ENCODE measurements at places on chromosomes 1 and 21. TPM values are rescaled to one million over a fixed set of nuclear protein-coding genes. Genes with fewer than 3 reads are reported as not detected.

DNA sequence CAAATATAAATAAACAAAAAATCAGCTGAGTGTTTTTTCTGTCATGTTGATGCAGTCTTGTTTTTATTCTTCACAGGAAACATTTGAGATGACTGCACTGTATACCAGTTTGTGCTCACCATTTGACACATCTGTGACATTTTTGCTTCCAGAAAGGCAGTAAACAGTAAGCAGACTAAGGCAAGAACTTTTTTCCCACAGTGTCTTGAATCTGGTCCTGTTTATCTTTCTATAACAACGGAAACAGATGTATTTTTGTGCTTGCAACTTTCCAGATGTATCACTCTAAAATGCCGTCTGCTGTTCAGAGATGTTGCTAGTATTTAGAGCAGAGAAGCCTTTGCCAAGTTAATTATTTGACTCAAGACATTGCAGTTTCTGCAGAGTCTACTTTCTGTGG is 105.5 kb downstream of the ZC3H11B start:
- no peaks in the 10 kb centered on the region for H3K27me3 ChIP-seq
- DNase-seq: peak; percentile 94
- H3K4me3 ChIP-seq: no peak overlapping the region
- H3K36me3 ChIP-seq: no peaks in the 10 kb centered on the region

DNA sequence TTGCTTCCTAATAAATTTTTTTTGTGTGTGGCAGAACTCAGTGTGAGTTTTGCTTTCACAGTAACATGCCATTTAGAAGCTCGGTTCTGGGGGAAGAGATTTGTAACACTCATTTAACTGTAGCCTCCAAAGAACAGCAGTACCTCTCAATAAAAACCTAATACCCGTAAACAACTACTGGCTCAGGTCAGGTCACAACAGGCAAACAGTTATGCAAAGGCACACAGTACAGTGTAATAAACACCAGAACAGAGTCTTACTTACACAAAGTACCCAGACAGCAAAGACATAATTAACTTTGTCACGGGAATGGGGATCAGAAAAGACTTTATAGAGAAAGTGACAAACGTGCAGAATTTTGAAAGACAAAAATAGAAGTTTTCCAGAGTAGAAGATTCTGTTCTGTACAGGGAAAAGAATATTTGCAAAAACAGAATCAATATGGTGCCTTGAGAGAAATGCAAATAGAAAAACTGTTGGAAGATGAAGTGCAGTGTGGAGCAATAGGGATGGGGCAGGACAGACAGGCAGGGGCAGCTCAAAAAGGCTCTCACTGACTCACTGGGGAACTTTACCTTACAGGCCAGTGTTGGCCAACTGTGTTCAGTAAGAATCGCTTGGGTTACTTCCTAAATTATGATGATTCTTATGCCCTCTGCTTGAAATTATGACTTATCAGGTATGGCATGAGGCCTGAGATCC is 38.8 kb downstream of the EGLN1 start:
- H3K27ac ChIP-seq: no peak overlapping the region
- DNase-seq: no peak
- no peak overlapping the region for H3K4me3 ChIP-seq
- no peaks in the 10 kb centered on the region for H3K36me3 ChIP-seq
- H3K4me1 ChIP-seq: peaks cover 55% of the 10 kb centered on the region

DNA sequence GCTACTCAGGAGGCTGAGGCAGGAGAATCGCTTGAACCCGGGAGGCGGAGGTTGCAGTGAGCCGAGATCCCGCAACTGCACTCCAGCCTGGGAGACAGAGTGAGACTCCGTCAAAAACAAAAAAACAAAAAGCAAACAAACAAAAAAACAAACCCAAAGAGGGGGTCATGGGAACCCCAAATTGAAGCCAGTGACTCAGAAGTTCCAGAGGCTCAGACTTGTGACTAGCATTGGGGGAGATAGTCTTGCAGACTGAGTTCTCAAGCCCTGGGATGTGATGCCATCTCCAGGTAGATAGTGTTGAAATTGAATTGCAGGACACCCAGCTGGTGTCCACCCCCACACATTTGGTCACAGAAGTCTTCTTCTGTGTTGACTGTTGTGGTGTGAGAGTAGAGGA is 24.9 kb upstream of the ENO1 start:
- peak overlapping the region; percentile 62 for H3K27ac ChIP-seq
- no peaks in the 10 kb centered on the region for H3K36me3 ChIP-seq
- H3K27me3 ChIP-seq: no peaks in the 10 kb centered on the region

DNA sequence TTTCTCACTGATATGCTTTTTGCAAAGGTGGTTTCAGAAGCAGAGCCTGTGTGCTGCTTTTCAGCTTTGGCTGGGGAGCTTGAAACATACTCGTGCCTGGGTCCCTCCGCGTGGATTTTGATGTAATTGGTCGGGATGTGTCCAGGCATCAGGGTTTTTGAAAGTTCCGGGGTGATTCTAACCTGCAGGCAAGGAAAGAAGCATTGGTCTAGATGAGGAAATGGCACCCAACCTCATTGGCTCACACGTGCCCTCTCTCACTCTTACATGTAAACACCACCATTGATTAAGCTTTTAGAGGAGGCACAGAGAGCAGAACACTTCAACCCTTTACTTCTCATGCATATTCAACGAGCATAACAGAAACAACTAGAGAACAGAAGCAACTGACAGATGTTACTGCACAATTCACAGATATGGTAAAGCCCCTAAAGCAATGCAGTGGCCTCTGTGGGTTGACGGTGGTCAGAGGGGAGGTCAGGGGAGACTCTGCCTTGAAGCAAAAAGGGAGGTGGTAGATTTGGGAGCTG is 112.1 kb downstream of the TLR5 start:
- H3K4me1 ChIP-seq: no peaks in the 10 kb centered on the region
- no peak overlapping the region for H3K27ac ChIP-seq
- no peak for DNase-seq

GRCh38 chr1:206705726-206706297 is 21.1 kb downstream of the MAPKAPK2 start:
- H3K27ac ChIP-seq: peak overlapping the region; percentile 80
- no peaks in the 10 kb centered on the region for H3K27me3 ChIP-seq

DNA sequence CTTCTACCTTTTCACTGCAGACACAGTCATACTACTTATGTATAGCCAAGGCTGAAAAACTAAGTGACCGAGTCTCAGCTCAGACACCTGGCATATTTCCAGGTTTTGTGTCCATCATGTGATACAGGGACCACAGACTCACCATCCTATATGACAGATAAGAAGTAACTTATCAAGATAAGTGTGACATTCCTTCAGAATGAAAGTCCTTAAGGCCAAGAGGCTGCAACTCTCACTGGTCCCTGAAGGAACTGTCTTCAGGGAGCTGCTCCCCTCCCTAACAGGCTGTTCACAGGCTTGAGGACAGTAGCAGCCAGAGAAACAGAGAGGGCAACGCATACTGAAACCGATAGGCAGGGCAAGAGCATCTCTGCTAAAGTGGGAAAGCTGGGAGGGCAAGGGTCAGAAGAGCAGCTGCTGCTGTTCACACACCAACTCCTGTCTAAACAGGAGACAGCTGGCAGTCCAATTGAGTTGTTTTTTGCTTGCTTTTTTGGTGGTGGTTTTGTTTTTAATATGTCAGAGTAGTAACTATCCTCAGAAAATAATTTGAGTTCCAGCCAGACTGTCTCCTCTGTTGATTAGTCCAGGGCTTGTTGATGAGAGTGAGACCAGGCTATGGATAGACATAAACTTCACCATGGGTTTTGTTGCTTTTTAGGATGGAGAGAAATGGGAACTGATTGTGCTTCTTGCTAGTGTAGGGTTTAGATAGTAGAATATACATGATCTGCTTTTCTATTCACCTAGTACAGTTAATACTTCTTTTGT is 67.7 kb downstream of the MACF1 start:
- no peaks in the 10 kb centered on the region for H3K27me3 ChIP-seq
- H3K4me3 ChIP-seq: no peak overlapping the region
- H3K27ac ChIP-seq: peak overlapping the region; percentile 40
- H3K36me3 ChIP-seq: no peaks in the 10 kb centered on the region

DNA sequence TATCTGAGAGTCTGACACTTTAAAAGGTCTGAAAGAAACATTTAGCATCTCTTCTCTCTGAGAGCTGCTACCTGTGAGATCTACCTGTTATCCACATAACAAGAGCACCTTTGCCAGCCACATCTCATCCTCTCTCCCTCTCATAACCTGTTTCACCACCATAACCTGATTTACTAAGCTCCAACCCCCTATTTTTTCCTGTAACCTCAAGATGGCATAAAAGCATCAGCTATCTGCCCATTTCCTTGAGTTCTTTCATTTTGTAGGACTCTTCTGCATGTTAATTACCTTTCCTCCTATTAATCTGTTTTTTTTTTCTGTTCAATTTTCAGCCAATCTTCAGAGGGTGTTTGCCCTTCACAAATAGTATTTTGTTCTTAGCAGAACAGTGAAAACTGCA is 136.5 kb upstream of the KCNK1 start:
- H3K27ac ChIP-seq: no peak overlapping the region
- no peak overlapping the region for H3K4me3 ChIP-seq
- DNase-seq: no peak
- H3K27me3 ChIP-seq: no peaks in the 10 kb centered on the region

DNA sequence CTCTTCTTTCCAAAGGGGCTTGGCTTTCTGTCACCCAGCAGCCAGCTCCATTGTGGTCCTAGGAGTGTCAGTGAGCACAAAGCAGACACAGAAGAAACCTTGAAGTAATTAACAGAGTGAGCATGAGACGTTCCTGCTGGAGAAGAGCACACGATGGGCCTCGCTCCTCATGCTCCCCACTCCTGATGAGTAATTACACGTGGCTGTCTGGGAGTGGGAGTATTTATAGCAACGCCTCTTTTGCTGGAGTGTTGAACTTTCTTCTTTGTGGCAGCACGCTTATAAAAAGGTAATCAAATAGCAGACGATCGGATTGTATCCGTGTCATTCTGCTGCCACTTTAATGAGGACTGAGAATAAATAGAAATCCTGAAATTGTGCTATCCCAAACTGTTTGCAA is 185.8 kb downstream of the CAMTA1 start:
- H3K27ac ChIP-seq: no peak overlapping the region
- H3K36me3 ChIP-seq: no peaks in the 10 kb centered on the region
- no peaks in the 10 kb centered on the region for H3K27me3 ChIP-seq
- peaks cover 22% of the 10 kb centered on the region for H3K4me1 ChIP-seq
- H3K4me3 ChIP-seq: no peak overlapping the region

GRCh38 chr1:234843946-234844345 is 234.0 kb upstream of the IRF2BP2 start:
- H3K27ac ChIP-seq: no peak overlapping the region
- no peak for DNase-seq
- H3K27me3 ChIP-seq: no peaks in the 10 kb centered on the region
- no peaks in the 10 kb centered on the region for H3K36me3 ChIP-seq
- H3K4me3 ChIP-seq: no peak overlapping the region

- no peak overlapping the region for H3K27ac ChIP-seq
- H3K4me1 ChIP-seq: no peaks in the 10 kb centered on the region
- no peak overlapping the region for H3K4me3 ChIP-seq
- H3K27me3 ChIP-seq: no peaks in the 10 kb centered on the region
Measured at GRCh38 chr1:36115931-36116330, 9.1 kb downstream of the COL8A2 start.

DNA sequence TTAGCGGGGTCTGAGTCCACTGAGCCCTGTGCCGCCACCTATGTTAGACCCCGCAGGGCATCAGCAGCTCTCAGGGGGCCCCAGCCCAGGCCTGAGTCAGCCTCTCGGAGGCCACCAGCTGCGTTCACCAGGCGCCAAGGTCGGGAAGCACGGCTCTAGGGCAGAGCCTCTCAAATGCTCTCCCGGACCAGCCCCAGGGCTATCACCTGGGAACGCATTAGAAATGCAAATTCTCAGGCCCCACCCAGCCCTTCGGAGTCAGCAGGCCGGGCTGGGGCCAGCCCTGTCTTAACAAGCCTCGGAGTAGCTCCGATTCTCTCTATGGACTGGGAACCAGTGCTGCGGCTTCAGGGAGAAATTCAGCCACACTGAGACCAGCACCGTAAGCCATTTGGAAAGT is 37.2 kb upstream of the TSPEAR start:
- no peak for DNase-seq
- H3K27me3 ChIP-seq: no peaks in the 10 kb centered on the region
- no peaks in the 10 kb centered on the region for H3K36me3 ChIP-seq
- no peak overlapping the region for H3K4me3 ChIP-seq

- peak; percentile 35 for DNase-seq
- no peaks in the 10 kb centered on the region for H3K4me1 ChIP-seq
Measured at GRCh38 chr1:225462714-225463574, 35.1 kb upstream of the LBR start.

GRCh38 chr1:111236806-111237205 is 9.3 kb downstream of the CHI3L2 start:
- H3K27ac ChIP-seq: no peak overlapping the region
- no peaks in the 10 kb centered on the region for H3K27me3 ChIP-seq
- H3K4me3 ChIP-seq: no peak overlapping the region
- H3K36me3 ChIP-seq: no peaks in the 10 kb centered on the region
- DNase-seq: no peak

- H3K4me1 ChIP-seq: no peaks in the 10 kb centered on the region
- no peak overlapping the region for H3K4me3 ChIP-seq
- no peaks in the 10 kb centered on the region for H3K27me3 ChIP-seq
- no peak overlapping the region for H3K27ac ChIP-seq
- DNase-seq: no peak
- no peaks in the 10 kb centered on the region for H3K36me3 ChIP-seq
Measured at GRCh38 chr1:53541761-53542550, 82.8 kb downstream of the DMRTB1 start.

GRCh38 chr1:2566101-2567045 is 10.2 kb downstream of the TNFRSF14 start:
- H3K27ac ChIP-seq: no peak overlapping the region
- no peaks in the 10 kb centered on the region for H3K4me1 ChIP-seq
- no peaks in the 10 kb centered on the region for H3K27me3 ChIP-seq
- no peak for DNase-seq
- peaks cover 24% of the 10 kb centered on the region for H3K36me3 ChIP-seq

- DNase-seq: peak; percentile 87
- no peak overlapping the region for H3K4me3 ChIP-seq
- no peaks in the 10 kb centered on the region for H3K36me3 ChIP-seq
Measured at GRCh38 chr1:10904396-10905358, 107.8 kb upstream of the TARDBP start.

- no peaks in the 10 kb centered on the region for H3K4me1 ChIP-seq
- no peak overlapping the region for H3K4me3 ChIP-seq
- H3K27ac ChIP-seq: no peak overlapping the region
Measured at GRCh38 chr1:41557751-41558455, 73.4 kb upstream of the EDN2 start.

- no peak for DNase-seq
- H3K27ac ChIP-seq: no peak overlapping the region
- H3K36me3 ChIP-seq: no peaks in the 10 kb centered on the region
- H3K4me1 ChIP-seq: no peaks in the 10 kb centered on the region
- no peak overlapping the region for H3K4me3 ChIP-seq
- no peaks in the 10 kb centered on the region for H3K27me3 ChIP-seq
Measured at GRCh38 chr1:209993061-209993830, 55.2 kb downstream of the SYT14 start.

CHI3L1 gene
- total RNA-seq: 46.4 TPM

LRRN2 gene
- total RNA-seq: 4.4 TPM

TOMM40L gene
- 4.9 TPM for total RNA-seq
